HFF-Myc (cell line): ENCODE measurements at places on chromosomes 11 and 22.

GRCh38 chr11:23370580-23371275 is 510.5 kb upstream of the CCDC179 start:
- no peak for DNase-seq

GRCh38 chr11:18294862-18295261 is 27.1 kb downstream of the HPS5 start:
- DNase-seq, result no peak

DNA sequence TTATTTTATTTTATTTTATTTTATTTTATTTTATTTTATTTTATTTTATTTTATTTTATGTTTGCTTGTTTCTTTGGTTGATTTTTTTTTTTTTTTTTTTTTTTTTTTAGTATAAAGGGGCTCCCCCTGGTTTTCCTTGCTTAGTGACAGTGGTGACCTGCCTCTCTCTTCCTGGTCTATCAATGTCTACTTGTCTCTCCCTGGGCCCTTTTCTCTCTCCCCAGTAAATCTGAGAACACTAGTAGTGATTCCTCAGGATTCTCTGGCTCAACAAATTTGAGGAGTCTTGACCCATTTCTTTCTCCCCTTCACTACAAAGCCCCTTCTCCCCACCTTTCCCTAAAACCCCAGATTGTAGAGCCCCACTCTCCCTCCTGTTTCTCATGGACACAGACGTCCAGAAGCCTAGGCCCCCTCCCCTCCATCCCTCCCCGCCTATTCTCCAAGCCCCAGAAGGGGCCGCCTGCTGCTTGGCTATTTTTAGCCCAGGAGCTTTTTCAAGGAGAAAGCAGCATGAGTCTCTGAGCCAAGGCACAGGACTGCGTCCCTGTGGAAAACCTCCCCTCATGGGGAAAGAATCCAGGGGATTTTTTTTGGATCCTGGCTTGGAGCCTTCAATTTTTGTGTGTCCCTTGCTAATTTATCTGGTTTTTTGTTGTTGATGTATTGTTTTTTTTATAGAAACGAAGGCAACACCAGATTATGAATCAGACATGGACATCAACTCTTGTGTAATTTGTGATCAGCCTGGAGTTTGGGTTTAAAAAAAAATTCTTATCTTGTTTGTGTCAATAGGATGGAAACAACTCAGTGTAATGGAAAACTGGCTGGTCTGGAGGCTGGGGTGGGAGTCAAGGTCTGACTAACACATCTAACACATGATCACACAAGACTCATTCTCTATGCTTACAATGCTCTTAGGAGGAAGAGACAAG is 17.5 kb upstream of the ACCSL start:
- DNase-seq, result no peak

- no peak for DNase-seq
Measured at GRCh38 chr11:69076129-69076791, 27.5 kb downstream of the TPCN2 start.

GRCh38 chr22:27540656-27541396 is 260.7 kb downstream of the MN1 start:
- no peak for DNase-seq

- DNase-seq, result no peak
Measured at GRCh38 chr11:44747316-44747715, 20.6 kb downstream of the TSPAN18 start.

- DNase-seq, result no peak
Measured at GRCh38 chr11:131201674-131202073, 168.7 kb upstream of the NTM start.

DNA sequence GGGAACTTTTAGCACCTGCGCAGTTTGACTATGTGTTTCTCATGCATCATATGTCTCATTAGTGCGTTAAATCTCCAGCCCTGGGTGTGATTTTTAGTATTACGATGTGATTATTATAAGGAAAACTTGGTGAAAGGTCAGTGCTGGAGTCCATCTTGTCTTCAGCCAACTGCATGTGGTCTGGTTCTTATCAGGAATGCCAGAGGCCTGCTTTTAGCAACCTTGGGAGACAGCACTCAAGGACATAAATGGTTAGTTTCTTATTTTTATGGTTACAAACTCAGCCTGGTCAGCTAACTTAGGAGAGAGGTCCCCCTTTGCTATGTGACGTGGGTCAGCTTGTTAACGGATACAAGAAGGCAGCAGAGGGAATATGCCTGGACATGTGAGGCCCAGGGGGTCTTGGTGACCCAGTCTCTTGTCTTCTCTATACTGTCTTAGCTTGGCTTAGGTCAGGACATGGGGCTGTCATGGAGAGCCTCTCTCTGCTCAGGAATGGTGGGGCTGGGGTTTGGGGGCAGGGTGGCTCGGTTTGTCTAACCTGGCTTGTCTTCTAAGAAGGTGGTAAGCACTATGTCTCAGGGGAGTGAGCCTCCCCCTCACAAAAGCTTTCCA is 21.5 kb downstream of the KCTD21 start:
- no peak for DNase-seq

DNA sequence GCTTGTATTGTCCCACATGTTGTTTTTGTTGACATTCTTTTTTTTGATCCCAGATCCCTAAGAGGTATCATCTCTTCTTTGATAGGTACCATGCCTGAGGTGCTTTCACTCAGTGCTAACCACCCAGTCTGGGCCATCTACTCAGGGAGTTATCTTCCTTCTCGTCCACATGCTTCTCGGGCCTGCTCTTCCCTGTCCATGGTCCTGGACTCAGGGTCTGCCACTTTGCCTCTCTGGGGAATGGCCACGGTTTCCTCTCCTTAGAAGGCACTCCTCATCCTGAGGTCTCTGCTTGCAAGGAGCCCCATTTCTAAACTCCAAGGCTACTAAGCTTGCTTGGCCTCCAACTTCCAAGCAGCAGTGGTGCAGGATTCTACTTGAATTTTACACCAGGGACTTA is 227.0 kb upstream of the NCAM1 start:
- no peak for DNase-seq
